ENCODE measurements at places on chromosomes 4 and X. TPM values are rescaled to one million over a fixed set of nuclear protein-coding genes. Genes with fewer than 3 reads are reported as not detected.

SSX4 gene
- not detected for total RNA-seq

CSAG1 gene
- not detected for total RNA-seq

NSG1 gene
- total RNA-seq = not detected

RASL11B gene
- 8.1 TPM for total RNA-seq

SLC26A1 gene
- total RNA-seq = 0.72 TPM

LRP2BP gene
- total RNA-seq = 0.49 TPM

EGFL6 gene
- total RNA-seq = 0.18 TPM

DUSP9 gene
- total RNA-seq = 0.77 TPM

ENPEP gene
- total RNA-seq = 2.2 TPM

PLXNB3 gene
- total RNA-seq = 36.3 TPM

RBM46 gene
- total RNA-seq = not detected

PRSS48 gene
- total RNA-seq = not detected

RBMX2 gene
- 16.3 TPM for total RNA-seq

BCLAF3 gene
- 9.4 TPM for total RNA-seq

JCHAIN gene
- total RNA-seq = not detected

DNA sequence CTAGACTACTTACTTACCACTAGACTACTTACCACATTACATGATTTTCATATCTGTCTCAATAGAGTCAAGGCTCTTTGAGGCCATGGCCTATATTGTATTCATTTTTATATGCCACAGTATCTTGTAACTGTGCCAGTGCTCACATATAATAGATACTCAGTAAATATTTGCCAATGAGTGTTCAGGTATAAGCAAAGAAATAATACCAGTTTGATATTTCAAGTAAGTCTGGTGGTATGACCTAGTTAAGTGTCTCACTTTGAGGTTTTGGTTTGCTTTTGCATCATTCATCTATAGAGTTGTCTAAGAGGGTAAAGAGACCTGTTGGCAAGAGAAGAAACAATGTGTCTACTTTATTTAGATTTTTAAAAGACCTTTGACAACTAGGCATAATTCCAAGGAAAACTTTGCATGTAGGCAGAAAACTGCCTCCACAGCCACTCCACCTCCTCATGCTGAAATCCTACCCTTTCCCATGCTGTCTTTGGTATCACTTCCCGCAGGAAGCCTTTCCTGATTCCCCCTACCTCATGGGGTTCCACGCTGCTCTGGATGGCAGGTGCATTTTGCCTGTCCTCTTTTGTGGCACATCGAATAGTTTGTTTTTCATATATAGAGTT lies 91.3 kb upstream of the KLHL13 start:
- no peak for DNase-seq

GRCh38 chr4:145565328-145565727 lies 53.9 kb upstream of the MMAA start:
- DNase-seq = no peak

- no peak for DNase-seq
These were observed 198.6 kb upstream of the S100G start for GRCh38 chrX:16451334-16451733.

DNA sequence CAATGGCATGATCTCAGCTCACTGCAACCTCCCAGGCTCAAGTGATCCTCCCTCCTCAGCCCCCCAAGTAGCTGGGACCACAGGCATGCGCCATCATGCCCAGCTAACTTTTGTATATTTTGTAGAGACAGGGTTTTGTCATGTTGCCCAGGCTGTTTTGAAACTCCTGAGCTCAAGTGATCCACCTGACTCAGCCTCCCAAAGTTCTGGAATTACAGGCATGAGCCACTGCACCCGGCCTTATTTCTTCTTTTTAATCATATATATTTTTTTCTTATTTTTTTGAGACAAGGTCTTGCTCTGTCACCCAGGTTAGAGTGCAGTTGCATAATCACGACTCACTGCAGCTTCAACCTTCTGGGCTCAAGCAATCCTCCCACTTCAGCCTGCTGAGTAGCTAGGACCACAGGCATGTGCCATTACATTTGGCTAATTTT lies 184.0 kb downstream of the TSPAN5 start:
- DNase-seq = no peak

DNA sequence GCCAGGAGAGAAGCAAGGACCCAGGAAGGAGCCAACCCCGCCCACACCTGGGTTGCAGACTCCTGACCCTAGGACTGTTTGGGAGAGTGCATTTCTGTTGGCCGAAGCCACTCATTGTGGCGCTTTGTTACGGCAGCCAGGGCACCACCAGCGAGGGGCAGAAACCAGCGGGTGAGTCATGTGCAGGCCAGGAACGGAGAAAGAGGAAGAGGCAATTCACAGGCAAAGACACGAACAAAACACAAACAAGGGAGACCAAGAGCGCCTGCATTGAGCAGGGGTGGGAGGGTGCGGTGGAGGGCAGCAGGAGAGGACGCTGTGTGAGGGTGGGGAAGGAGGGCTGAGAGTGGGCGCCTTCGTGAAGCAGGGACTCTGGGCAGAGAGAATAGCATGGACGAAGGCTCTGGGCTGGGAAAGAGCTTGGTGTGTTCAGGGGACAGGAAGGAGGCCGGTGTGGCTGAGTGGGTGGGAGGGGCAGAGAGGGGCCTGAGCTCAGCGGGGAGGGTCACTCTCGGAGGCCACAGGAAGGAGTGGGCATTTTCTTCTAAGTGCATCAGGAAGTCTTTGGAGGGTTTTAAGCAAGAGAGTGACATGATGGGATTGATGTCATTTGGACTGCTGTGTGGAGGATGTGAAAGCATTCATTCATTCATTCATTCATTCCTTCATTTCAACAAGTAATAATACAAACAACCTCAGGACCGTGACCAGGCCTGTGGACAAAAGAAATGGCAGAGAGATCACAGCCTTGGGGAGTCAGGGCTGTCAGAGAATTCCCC lies 12.2 kb upstream of the WFS1 start:
- peak; percentile 41 for DNase-seq

- DNase-seq = no peak
These were observed 81.8 kb upstream of the TRPC5 start for GRCh38 chrX:112164420-112164819.

DNA sequence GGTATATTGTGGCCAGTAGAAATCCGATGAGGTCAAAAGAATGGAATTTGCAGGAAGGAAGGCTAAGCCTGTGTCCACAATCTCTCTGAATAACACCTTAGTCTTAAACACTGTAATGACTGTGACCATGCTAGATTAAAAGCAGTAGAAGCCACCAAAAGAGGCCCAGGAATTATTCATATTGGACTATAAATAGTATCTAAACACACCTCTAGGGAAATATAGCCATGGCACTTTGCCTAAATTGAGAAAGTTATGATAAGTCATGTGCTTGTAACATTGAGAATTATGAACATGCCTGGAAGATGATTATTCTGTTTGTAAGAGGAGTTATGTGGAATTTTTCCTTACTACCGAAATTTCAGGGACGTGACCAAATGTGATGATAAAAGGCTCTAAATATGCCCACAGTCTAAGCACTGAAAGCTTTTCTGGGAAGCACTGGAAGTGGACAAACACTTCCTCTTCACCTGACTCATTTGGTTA lies 298.5 kb downstream of the KCTD8 start:
- no peak for DNase-seq

DNA sequence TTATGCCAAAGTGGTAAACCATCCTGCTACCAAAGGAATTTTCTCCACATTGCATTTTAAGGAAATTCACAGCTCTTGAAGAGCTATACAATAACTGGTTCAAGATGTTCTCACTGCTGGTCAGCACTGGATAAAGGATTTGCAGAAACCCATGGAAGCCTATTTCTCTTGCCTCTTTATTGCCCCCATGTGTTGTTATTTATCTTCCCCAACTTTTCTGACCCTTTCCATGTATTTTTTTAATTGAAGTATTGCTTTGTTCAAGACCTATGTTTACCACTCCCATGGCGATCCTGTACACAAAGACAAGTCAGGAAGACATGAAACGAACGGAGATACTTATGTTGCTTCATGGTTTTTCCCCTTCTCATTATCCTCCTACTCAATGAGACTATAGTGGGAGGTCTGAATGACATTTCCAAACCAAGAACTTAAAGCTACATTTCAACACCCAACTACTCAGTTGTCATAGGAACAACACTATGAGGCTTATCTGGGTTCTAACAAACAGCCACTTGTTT lies 566.4 kb upstream of the DIPK2B start:
- DNase-seq = no peak

DNA sequence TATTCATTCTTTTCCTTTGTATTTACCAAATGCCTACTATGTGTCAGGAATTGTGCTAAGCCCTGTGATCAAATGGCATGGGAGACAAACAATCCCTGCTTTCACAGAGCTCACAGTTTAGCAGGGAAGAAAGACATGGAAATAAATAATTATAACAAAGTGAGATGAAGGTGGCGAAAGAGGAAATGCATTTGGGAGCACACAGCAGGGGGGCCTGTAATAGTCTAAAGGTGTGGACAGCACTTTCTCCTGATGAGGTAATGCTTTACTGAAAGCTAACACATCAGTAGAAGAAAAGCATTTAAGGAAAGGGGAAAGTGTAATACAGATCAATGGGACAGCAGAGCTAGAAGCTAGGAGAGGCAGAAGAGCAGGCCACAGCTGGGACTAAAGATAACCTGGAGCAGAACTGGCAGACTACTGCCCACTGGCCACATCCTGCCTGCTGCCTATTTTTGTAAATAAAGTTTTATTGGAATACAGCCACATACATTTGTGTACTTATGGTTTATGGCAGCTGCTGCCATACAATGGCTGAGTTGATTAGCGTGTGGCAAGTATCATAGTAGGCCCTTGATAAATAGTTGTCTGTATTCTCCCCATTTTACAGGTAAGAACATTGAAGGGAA lies 67.1 kb upstream of the TAPT1 start:
- no peak for DNase-seq

GRCh38 chr4:101169044-101170014 lies 178.0 kb downstream of the PPP3CA start:
- DNase-seq = no peak

GRCh38 chrX:145818186-145819113 lies 821 bp downstream of the SLITRK2 start:
- peak; percentile 91 for DNase-seq

- DNase-seq = no peak
These were observed 38.1 kb downstream of the DIAPH2 start for GRCh38 chrX:96722781-96723180.

DNA sequence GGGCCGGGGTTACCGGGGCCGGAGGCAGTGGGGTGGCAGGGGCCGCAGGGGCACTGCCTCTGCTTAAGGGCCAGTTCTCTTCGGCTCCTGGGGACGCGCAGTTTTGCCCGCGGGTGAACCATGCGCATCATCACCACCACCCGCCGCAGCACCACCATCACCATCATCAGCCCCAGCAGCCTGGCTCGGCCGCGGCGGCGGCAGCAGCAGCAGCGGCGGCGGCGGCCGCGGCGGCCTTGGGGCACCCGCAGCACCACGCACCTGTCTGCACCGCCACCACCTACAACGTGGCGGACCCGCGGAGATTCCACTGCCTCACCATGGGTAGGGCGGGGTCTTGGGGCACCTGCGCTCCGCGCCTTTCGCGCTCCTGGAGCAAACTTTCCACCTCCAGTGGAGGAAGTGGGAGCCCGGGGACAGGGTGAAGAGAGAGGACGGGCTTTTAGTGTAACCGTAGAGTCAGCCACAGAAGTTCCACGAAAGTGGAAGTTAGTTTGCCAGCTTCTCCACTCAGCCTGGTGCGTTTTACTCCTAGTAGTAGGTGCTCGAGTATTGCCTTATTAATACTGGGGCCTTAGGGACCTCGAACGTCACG lies 729 bp downstream of the GSX2 start:
- DNase-seq = no peak

DNA sequence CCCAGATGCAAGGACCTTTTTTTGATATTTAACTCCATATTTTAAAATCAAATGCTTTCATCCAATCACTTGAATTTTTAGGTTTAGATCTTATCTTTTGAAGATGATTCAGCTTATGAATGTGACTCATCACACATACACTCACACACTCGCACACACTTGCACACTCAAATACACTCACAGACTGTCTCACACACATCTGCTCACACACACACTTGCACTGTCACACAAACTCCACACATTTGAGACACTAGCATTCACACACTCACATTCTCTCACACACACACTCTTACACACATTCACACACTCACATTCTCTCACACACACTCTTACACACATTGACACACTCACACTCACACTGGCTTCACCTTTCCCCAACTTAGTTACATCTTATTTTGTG lies 37.8 kb downstream of the MAGEA1 start:
- no peak for DNase-seq

DNA sequence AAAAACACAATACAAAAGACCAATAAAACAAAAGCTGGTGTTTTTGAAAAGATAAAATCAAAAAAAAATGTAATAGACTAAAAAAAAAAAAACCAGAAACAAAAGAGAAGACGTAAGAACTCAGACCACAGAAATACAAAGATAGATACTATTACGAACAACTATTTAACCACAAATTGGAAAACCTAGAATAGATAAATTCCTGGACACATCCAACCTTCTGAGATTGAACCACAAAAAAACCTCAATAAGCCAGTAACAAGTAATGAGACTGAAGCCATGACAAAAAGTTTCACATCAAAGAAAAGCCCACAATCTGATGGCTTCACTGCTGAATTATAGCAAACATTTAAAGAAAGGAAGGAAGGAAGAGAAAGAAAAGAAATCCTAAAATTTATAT lies 16.2 kb downstream of the RCHY1 start:
- DNase-seq = no peak

DNA sequence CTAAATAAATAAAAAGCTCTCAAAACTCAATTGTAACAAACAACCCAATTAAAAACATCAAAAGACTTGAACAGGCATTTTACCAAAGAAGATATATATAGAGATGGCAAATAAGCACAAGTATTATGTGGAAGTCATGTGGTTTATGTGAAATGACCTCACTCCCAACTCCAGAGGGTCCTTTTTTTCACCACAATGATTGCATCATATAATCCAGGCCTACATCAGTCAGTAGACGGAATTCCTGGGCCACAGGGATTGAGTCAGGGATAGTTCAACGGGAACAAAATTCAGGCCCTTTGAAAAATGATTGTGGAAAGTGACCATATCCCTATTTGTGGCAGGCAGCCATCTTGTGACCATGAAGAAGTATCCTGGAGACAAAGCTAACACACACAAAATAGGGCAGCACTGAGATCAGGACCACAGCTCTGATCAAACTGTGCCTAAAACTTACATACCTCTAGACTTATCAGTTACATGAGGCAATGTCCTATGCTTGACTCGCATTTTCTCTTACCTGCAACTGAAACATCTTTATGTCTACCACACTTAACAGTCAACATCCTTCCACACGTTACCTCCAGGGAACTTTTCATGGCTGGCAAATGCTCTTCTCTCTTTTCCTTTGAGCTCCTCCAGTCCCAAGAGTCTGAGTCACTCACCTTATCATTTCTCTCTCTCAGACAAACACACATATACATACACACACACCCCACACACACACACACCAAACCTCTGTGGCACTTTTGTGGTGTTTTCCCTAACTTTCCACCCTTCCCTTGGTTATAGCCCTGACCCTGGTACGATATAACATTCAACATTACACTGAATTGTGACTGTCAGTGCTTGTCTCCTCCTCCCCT lies 113.5 kb downstream of the PHF8 start:
- DNase-seq = no peak

GRCh38 chr4:82851318-82851717 lies 39.6 kb downstream of the SEC31A start:
- no peak for DNase-seq

- DNase-seq = no peak
These were observed at the start of gene FRMPD3 for GRCh38 chrX:107448998-107449835. Gene FRMPD3 (plus strand): TSS chrX:107449652. CDS start chrX:107526589, 76,937 bp downstream.
